ENCODE measurements at places on chromosomes 16 and 17.

DNA sequence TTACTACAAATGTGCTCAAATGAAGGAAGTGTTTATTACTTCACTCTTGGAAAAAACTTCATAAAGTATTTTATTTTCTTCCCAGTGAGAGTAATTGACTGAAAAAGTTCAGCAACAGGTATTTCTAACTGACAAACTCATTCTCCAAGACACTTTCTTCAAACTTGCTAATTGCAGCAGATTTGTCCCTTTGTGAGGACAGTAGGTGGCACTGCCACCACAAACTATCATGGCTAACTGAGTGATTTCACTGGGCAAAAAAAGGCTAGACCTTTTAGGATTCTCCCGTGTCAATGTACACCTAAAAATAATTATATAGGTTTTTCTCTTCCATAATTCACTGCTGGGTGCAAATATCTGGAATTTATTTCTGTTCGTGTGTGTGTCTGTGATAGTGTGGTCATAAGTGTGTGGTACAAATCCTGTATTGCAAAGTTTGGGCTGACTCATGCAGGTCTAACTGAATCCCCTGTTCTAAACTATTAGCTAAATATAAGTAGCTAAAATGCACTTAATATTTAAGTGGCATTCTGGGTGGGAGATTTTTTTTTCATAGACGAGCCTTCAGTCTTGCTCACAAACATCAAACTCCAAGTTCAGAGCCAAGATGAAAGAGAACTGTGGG, 3.9 kb downstream of the HS3ST3A1 start:
- no peak for DNase-seq

GRCh38 chr17:7703584-7704479, 1.2 kb upstream of the EFNB3 start:
- DNase-seq: no peak

DNA sequence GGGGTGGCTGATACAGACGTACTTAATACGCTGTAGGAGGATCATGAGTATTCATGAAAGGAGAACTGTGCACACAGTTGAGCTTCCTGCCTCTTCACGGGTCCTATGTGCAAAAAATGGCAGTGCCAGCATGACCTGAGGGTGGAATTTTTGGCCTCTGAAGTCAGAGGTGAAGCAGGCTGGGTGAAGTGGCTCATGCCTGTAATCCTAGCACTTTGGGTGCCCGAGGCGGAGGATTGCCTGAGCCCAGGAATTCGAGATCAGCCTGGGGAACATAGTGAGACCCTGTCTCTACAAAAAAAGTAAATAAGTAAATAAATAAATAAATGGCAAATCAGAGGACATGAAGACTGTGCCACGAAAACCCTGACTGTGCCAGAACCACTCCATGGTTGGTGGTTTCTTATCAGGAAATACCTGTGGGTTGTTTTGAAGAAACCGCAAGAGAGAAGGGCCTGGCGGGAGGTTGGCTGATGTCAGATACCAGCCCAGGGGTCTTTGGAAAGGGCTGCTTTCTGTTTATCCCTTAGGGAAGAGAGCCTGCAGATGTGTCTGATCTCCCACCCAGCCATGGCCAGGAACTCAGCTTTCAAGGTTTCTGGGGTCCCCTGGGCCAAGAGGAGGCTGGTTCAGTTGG, 3.4 kb downstream of the ASPSCR1 start:
- no peak for DNase-seq

GRCh38 chr17:38511150-38512108, 83.2 kb downstream of the ARHGAP23 start:
- DNase-seq: no peak

GRCh38 chr17:8487130-8487645, 51.5 kb downstream of the NDEL1 start:
- DNase-seq: no peak
